ENCODE measurements at places on chromosomes 12 and 14. TPM values are rescaled to one million over a fixed set of nuclear protein-coding genes. Genes with fewer than 3 reads are reported as not detected.

GRCh38 chr14:91778217-91778616 is 46.3 kb upstream of the CATSPERB start:
- no peaks in the 10 kb centered on the region for H3K4me1 ChIP-seq
- H3K36me3 ChIP-seq, result no peaks in the 10 kb centered on the region
- H3K27ac ChIP-seq, result no peak overlapping the region
- no peaks in the 10 kb centered on the region for H3K27me3 ChIP-seq

DNA sequence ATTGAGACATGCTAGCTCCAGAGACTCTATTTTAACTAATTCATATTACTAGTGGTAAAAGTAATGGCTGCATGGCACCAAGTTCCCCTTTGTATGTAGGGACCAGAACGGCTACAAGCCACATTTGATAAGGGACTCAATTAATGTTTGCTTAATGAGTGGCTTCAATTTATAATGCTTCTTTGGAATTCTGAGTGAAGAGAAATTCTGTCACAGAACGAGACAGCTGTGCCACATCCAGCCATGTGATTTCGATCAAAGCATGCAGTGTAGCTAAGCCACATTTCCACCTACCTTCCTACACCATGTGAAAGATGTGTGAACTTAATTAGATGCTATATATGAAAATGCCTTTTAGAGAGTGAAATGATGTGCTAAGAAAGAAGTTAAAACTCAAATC is 217.4 kb downstream of the ACSS3 start:
- no peaks in the 10 kb centered on the region for H3K27me3 ChIP-seq
- H3K27ac ChIP-seq, result no peak overlapping the region
- peaks cover 2% of the 10 kb centered on the region for H3K36me3 ChIP-seq
- H3K4me3 ChIP-seq, result no peak overlapping the region

- no peaks in the 10 kb centered on the region for H3K36me3 ChIP-seq
- no peak overlapping the region for H3K27ac ChIP-seq
- no peak for DNase-seq
- no peaks in the 10 kb centered on the region for H3K4me1 ChIP-seq
- H3K4me3 ChIP-seq, result no peak overlapping the region
These were observed 155.1 kb upstream of the HMGA2 start for GRCh38 chr12:65668981-65669695.

GRCh38 chr12:54977155-54977554 is 7.4 kb downstream of the TESPA1 start:
- no peak overlapping the region for H3K27ac ChIP-seq
- H3K36me3 ChIP-seq, result no peaks in the 10 kb centered on the region
- H3K27me3 ChIP-seq, result no peaks in the 10 kb centered on the region
- H3K4me3 ChIP-seq, result no peak overlapping the region

Gene SP7
- total RNA-seq, result 0.62 TPM

DNA sequence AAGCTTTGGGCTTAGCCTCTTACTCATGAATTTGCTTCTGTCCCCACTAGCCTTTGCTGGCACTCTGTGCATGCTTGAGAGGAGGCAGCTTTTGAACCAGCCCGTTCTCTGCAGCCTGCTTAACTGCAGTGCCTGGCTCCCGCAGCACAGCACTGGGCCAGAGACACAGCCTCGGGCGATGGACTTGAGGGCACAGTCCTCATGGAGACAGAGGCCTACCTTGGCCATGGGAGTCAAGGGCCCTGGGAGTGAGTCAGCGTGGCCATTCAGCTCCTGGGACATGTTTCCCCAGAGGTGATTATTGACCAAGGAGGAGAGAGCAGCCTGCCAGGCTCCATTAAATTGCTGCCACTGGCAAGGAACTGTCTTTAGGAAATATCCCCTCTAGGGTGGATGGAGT is 93.5 kb downstream of the SMOC1 start:
- H3K4me3 ChIP-seq, result no peak overlapping the region
- H3K36me3 ChIP-seq, result no peaks in the 10 kb centered on the region
- H3K4me1 ChIP-seq, result no peaks in the 10 kb centered on the region

Gene TMTC2
- total RNA-seq, result 11.5 TPM

- H3K36me3 ChIP-seq, result no peaks in the 10 kb centered on the region
- no peaks in the 10 kb centered on the region for H3K27me3 ChIP-seq
- DNase-seq, result no peak
- no peaks in the 10 kb centered on the region for H3K4me1 ChIP-seq
These were observed 486.8 kb downstream of the KCNH5 start for GRCh38 chr14:62558451-62558850.

Gene KRT73
- total RNA-seq, result not detected

Measured in uterus (tissue), 4 donors.